ENCODE measurements at places on chromosomes 4 and X.

- DNase-seq, result no peak
Observed at GRCh38 chrX:85963736-85964135, 83.6 kb downstream of the CHM start.

GRCh38 chr4:101967697-101968346 is 177.3 kb downstream of the BANK1 start:
- no peak for DNase-seq

GRCh38 chrX:116272322-116272721 is 101.8 kb downstream of the AGTR2 start:
- DNase-seq, result no peak

DNA sequence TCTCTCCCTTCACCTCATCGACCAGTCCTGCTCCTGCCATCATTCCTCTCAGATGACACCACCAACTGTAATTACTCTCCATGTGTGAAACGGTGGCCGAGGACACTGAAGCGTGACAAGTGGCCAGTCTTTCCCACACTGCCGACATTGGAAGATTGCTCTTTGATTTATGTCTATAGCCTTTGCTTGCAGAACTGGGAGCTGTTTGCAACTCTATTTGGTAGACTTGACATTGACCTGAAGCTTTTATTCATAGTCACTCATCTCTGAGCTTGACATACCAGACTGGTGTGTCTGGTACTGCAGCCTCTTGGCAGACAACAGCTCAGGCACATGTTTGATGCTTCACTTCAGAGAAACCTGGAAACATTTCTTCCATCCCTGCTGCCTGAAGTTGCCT is 121.8 kb upstream of the GALNT7 start:
- no peak for DNase-seq

GRCh38 chr4:92299152-92299551 is 4.6 kb upstream of the GRID2 start:
- DNase-seq, result no peak

DNA sequence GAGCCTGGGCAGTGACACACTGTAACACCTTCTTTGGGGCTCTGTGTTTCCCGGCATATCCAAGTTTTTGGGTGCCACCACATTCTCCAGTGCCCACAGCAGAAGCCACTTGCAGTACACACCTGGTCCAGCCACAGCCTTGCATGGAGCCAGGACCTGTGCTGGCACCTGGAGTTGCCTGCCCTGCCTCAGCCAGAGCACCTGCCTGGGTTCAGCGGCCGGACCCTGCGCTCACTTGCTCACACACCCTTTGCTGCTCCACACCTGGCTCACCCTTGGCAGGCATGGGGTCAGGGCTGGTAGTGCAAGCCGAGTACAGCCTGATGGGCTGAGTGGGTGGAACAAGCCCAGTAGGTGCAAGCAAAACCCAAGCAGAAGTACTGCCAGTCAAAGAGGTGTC is 1511.1 kb downstream of the TECRL start:
- no peak for DNase-seq

DNA sequence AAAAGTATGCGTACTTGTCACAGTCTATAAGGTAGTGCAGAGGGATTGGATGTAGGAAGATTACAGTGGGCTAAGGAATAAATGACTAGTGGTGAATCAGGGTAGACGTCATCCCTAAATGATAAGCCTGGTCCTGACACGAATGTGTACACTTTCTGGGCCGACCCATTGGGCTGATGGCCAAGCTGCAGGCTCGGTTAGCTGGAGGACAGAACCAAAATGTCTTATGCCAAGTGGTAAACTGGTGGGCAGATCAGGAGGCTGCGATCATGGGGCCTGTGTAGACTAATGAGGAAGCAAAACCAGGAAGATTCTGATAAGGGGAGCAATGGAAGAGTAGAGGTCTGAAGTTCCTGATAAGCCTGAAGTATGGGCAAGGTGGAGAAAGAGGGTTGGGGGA is 272.8 kb upstream of the GATB start:
- no peak for DNase-seq

- no peak for DNase-seq
Observed at GRCh38 chr4:78613522-78614321, 62.2 kb downstream of the ANXA3 start.

DNA sequence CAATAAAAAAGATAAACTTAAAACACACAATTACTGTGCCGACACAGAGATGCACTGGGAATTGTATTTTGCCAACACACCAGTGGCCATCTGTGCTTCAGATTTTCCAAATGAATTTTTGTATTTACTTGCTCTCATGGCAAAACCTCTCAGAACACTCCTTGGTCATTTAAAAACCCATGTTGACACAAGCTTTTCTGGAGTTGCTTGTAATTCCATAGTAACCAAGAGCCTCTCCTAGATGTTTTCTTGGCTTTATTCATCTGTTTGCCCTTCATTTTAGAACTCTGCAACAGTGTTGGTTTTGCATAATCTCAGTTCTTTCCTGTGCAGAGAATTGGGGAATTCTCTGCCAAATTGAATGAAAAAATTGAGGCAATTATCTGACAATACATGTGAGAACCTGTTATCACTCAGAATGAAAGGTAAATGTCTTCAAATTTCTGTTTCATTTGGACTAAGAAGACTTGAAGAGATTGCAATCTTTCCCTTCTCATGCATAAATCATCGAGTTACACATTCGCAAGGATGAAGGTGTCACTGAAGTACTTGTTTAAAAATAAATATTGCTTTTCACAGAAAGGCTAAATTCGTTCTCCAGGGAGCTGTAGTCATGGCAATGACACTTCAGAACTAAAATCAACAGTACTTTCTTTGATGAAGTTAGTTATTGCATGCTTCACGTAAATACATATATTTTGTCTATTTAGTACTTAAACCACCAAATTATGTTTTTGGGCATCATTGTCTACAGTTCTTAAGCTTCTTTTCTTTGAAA is 301.8 kb upstream of the CTSO start:
- DNase-seq, result no peak

DNA sequence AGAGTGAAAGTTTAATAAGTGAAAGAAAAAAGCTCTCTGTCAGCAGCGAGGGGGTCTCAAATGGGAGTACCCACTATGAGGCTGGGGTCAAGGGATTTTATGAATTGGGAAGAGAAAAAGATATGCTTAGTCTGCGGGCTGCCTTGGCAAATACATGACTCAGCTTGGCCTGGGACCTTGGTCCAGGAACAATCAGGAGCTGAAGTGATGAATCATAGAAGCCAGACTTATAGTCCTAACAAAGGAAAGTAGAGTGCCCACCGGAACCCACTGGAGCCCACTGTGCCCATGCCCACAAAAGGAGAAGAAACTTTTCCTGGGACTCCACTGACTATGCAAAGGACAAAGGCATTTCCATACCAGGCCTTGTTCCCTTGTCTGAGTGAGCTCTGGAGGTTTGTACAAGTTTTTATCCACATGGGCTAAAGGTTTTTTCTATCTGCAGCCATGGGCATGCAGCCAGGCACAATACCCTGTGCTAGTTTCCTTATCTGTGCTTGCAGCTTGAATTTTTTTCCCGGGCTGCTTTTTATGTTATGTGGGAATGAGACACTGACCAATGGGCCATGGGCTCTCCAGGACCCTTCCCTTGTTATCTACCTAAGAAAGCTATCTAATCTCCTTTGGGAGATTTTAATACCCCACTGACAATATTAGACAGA is 201.7 kb downstream of the FAM133A start:
- DNase-seq, result no peak

GRCh38 chr4:33013282-33013681 is 2293.1 kb downstream of the PCDH7 start:
- DNase-seq, result no peak

GRCh38 chr4:105453550-105454205 is 20.2 kb downstream of the PPA2 start:
- no peak for DNase-seq

DNA sequence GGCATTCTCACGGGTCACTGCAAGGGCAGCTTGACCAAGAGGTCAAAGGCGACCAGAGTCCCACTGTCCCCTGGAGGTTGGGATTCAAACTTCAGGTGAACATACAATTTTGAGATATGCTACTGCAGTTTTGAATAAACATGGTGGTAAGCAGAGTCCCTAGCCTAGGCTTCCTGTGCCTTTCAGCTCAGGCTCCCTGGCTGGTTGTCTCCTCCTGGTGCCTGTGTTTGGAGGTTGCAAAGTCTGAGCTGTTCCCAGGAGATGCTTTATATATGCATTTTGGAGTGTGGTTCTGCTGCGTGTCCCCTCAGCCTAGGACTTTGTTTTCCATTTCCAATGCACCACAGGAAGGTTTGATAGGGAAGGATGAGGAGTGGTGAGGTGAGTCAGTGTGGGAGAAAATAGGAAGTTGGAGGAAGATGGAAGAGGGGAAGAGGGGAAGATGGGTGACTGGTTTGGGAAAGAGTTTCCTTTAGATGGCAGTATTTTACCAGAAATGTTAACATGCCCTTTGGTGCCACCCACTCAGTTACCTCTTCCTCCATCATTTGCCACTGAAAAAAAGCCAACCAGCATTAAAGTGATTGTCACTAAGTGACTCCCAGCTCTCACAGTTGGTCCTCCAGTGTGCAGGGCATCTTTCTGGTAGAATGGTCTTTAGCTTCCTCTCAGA is 211.7 kb upstream of the AGTR2 start:
- no peak for DNase-seq
